ENCODE measurements at places on chromosomes 2 and 18.

DNA sequence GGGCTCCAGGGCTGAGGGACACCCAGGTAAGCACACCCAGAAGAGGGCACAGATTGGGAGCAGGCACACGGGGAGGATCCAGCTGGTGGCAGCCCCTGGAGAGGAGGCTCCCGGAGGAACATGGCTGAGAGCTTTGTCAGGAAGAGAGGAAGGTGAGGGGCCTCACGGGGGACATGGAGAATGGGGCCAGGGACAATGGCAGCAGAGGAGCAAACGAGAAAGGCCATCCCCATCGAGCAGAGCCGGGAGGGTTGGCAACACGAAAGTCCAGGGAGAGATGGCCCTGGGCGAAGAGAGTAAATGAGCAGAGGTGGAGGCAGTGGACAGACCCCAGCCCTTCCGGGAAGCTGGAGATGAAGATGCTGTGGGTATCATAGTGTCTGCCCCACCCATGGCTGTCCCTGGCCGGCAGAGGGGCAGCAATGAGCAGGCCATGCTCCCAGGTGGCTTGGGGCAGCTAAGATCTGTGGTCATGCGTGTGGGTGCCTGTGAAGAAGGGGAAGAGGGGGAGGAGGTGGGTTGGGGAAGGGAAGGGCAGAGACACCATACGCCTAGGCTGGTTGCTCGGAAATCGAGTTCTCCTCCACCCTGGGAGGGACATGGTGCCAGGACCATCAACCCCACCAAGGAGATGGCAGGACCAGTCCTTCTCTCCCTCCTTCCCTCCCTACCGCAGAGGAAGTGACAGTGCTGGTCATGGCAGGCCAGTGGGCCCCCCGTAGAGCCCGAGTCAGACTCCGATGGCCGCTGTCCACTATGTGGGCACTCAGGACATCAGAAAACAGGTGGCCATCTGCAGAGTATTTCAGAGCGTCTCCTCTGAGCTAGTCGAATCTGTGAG is 191.7 kb downstream of the NDUFA10 start:
- DNase-seq, result no peak

DNA sequence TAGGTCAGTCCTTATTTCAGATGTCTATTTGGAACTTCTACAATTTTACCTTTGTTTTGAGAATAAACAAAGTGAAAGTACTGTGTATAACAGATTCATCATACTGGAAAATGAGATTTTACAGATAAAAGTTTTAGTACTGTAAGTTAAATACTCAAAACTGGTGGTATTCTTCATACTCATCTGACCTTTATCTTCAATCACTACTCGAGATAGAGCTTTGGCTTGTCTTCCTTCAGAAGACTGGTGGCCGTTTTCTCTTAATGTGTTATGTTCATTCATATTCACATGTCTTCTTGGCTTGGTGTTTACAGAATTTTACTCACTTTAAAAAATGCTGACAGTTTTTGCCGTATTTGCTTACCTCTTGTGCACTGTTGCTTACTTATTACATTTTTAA is 2.1 kb downstream of the SPOPL start:
- DNase-seq, result no peak

DNA sequence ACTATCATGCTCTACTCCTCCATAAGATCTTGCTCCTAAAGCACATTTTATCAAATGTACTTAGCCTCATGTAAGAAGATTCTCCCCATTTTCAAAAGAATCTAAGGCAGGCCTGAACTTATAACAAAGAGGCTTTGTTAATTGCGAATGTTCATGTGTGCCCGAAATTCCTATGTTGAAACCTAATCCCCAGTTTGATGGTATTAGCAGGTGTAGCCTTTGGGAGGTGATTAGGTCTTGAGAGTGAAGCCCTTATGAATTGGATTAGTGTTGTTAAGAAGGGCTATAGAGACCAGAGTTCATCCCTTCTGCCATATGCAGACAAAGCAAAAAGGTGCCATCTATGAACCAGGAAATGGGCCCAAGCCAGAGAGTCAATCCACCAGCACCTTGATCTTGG is 234.5 kb downstream of the PAX3 start:
- DNase-seq, result no peak

- no peak for DNase-seq
Measured at GRCh38 chr2:216029416-216030129, 16.2 kb upstream of the MREG start.

DNA sequence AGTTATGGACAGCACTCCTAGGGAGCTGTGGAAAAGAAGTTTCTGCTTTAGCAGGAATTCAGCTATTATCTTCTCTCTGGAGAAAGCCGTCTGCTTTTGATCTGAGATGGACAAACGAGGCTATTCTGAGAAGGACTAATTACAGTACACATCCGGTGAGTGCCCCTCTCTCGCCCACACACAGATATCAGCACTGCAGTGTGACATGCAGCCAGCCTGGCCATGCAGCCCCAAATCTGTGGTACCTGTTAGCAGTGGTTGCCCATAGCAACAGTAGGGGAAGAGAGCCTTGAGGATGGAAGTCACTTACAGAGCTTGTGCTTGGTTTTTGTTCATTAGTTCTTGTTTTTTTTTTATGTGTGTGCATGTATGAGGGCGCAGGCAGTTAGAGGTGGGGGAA is 73.9 kb upstream of the TRIB2 start:
- DNase-seq, result no peak

- DNase-seq, result no peak
Measured at GRCh38 chr2:63242747-63243146, 192.1 kb downstream of the OTX1 start.

DNA sequence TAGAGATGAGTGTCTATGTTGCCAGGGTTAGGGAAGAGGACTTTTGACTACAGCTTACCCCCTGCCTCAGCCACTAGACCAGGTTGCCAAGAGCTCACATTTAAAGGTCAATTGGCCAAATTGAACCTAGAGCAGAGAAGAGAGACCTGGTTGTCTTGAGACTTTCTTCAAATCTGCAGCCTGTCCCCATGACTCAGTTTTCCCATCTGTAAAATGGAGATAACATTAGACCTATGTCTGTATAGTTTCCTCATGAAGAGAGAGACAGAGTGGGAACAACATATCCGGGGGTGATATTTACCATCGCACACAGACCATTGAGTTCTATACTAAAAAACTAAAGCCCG is 1.6 kb upstream of the LIPG start:
- DNase-seq, result no peak

- DNase-seq, result peak; percentile 77
Measured at GRCh38 chr18:31741097-31741735, 19.5 kb downstream of the SLC25A52 start.

DNA sequence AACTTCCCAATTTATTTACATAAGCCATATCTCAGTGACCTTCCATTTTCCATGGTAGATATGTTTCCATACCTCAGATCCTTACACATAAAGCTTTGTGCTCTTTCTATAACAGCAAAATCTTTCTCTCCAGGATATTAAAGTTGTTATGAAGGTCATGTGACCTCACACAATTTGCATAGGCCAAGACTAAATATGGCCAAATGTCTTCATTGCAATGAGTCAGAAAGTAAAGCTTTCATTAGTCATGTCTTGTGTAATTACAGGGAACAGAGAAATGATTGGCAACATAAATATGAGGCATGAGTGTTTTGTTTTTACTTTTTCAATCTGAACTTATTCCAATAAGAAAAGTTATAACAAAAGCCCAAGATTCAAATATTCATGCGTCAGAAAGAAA is 243.5 kb downstream of the ASXL3 start:
- DNase-seq, result no peak

GRCh38 chr18:8162802-8163201 is 446.4 kb upstream of the RAB12 start:
- DNase-seq, result peak; percentile 9

DNA sequence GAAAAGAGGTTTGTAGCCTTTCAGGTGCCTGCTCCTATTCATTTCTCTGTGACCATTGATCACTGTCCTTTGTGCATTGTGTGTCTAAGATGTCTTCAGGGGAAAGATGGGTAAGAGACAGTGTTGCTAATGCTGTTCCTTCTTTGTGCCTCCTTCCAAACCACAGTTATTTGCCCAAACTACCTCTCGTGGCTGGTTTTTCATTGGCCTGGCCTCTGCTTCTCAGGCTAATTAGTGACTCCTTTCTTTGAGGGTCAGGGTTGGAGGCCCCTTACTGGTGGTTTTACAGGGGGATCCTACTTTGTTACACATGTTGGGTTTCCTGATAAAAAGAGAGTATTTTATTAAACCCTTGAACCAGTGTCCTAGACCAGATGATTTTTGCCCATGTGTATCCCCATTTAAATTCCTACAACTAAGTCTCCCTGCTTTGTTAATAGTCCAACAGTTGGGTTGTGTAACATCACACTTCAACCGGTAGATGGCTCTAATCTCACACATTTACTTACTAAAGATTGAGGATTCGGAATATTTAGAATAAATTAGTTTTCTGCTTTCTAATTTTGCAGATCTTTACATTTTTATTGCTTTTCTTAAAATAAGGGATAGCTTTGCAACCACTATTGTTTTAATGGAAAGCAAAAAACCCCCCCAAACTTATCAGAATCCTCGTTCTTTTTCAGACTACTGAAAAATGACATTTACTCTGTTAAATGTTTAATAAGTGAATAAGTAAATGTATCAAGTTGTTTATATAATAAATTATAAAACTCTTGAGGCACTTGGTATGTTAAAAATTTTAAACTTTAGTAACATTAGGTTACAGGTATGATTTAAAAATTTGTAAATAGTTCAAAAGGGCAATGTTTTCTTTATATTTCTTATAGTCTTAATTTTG is 2.4 kb downstream of the MARS2 start:
- DNase-seq, result peak; percentile 69

GRCh38 chr18:24588440-24588839 is 128.0 kb downstream of the HRH4 start:
- DNase-seq, result no peak

- DNase-seq, result no peak
Measured at GRCh38 chr2:17648581-17648980, 105.0 kb downstream of the SMC6 start.

DNA sequence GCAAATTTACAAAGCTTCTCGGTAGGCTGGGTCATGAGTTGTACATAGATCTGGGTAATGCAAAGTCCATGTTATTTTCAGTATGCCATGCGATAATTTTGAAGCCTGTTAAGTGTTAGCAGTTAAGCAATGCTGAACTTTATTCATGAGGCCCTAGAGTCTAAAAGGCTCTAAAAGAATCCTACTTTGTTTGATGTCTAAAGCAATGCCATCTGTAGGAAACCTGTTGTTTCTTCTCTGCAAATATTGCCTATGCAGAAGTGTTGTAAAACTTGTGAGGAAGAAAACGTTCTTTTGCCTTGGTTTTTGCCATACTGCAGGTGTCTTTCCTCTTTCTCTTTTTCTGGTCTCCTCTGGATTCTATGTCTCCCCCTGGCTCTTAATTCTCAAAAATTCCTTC is 9.1 kb downstream of the ARHGAP15 start:
- no peak for DNase-seq

Data from GM23338 (cell line).